Stimulated activated CD4-positive, alpha-beta T cell treated with anti-CD3 and anti-CD28 coated beads, Interleukin-4, amount 100 ng/mL, for 48 hours (primary cell): ENCODE measurements at places on chromosomes 16 and 17.

GRCh38 chr17:80986816-80987475, 4.7 kb upstream of the CHMP6 start:
- no peak for DNase-seq

DNA sequence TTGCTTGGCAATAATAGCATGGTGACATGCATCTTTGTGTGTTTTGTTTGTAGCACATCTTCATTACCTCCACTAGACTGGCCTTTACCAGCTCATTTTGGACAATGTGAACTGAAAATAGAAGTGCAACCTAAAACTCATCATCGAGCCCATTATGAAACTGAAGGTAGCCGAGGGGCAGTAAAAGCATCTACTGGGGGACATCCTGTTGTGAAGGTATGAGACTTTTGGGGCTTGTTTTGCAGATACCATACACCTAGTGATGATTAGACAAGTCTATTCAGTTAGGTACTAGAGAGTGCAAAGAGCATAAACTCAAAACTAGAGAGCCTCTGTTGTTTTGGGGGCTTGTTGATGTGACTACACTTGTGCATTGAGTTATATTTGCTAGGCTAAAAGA, 41.2 kb downstream of the NFATC3 start:
- no peak for DNase-seq

- DNase-seq: no peak
Measured at GRCh38 chr16:4890686-4891085, 43.4 kb downstream of the UBN1 start.

DNA sequence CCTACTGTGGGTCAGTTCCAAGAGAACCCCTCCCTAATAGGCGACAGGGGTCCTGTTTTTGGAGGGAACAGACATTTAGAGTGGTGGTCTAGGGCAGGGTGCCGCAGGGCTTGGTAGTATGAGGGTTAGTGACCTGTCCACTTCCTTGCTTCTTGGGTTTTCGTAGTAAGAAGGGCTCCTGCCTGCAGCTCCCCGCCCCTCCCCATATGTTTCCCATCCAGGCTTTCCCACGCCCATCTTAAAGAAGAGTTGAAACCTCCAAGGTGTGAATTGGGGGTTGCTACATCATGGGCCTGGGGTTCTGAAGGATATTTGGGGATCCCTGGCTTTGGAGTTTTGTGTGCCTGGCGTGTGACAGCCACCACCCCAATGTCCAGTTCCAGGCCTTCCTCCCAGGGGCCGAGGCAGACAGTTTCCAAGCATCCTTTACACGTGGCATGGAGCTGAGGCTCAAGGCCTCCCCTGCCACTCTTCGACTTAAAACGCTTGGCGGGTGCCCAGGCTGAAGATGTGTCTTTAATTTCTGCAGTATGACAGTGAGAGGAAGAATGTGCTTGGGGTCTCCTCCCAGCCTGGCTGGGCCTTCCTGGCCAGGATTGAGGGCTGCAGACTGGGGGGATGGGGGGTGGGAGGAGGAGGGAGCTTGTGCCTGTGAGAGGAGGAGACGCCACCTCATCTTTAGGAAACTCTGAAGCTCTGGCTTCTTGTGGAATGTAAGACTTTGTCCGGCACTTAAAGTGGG, 2.3 kb upstream of the COL1A1 start:
- DNase-seq: no peak

DNA sequence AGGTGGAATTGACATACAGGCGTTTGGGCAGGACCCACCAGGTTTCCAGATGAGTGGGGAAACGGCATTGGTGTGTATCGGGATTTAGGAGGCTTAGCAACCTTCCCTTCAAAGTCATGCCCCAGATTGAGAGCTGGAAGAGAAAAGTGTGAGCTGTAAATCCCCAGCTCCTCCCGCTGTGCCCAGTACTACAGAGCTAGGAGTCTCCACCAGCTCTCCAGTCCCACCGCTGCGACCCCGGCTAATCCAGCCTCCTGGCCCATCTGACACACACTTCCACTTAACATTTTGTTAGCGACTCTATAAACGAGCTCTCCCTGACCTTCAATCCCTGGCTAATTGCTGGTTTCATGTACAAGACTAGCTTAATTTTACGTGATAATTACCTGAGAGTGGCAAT, 29.9 kb upstream of the LHX1 start:
- DNase-seq: no peak

GRCh38 chr17:78259192-78259554, 27.7 kb downstream of the TMEM235 start:
- DNase-seq: no peak

DNA sequence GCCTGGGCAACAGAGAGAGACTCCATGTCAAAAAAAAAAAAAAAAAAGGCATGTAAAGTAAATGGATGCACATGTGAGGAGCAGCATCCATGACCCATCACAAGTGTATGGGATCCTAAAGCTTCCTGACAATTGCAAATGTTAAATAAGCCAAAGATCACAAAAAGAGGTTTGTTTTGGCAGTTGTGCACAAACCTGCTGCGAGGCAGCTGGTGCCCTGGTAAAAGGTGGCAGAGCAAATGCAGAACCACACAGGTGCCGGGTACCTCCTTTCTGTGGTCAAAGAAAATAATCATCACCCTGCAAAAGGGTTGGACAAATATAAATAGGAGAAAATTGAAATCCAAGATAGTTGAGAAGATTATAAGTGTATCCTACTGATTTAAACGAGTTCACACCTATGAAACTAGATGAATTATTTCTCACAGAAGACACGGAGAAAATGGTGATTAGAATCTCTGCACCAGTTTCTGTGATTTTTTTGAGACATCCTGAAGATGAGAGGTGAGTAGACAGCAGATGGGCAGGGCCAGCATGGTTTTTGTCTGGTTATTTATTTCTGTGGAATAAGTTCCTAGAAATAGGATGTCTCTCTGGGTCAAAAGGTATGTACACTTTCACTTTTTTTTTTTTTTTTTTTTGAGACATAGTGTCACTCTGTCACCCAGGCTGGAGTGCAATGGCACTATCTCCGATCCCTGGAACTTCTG, 291.3 kb downstream of the CDH13 start:
- no peak for DNase-seq

DNA sequence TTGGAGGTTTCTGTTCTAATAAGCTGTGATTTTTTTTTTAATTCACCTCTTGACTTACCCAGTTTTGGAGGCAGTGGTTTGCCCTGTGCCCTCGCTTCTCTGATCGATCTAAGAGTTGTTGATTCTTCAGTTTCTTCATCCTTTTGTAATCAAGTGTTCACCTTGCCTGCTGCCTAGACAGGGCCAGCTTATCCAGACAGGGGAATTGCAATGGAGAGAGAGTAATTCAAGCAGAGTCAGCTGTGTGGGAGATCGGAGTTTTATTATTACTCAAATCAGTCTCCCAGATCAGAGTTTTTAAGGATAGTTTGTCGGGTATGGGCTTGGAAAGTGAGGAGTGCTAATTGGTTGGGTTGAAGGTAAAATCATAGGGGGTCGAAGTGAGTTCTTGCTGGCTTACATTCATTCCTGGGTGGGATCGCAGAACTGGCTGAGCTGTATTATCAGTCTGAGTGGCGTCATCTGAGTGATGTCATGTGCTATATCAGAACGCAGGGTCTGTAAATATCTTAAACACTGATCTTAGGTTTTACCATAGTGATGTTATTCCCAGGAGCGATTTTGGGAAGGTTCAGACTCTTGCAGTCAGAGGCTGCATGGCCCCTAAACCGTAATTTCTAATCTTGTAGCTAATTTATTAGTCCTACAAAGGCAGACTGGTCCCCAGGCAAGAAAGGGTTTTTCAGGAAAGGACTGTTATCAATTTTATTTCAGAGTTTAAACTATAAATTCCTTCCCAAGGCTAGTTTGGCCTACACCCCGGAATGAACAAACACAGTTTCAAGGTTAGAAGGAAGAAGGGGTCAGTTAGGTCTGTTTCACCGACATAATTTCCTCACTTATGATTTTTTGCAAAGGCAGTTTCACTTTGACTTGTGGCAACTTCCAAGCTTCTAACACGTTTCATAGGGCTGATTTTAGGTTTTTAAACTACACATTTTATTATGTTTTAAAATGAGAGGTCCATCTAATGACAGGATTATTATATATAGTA, 21.5 kb upstream of the KCNJ16 start:
- no peak for DNase-seq

GRCh38 chr17:18025945-18026776, 12.8 kb downstream of the ATPAF2 start:
- no peak for DNase-seq

- no peak for DNase-seq
Measured at GRCh38 chr17:48155889-48156611, 48.5 kb downstream of the SNX11 start.

DNA sequence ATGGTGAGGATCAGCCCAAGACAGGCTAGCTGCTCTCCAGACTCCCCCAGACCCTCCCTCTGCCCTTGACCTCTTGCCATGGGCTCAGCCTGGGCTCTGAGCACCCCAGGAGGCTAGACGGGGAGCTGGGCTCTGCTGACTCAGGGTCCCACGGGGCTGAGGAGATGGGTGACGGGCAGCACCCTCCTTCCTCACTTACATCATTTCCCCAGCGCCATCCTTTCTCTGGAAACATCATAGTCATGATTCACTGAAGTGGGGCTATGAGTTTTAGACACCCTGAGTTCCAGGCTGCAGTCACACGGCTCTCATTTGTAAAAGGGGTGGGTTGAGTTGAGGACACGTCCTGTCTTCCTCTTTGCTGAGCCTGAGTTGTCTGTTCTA, 3.0 kb upstream of the ITGAX start:
- DNase-seq: peak; percentile 15

- no peak for DNase-seq
Measured at GRCh38 chr16:72908362-72909167, 139.4 kb downstream of the ZFHX3 start.

GRCh38 chr17:77722366-77722765, 236.1 kb upstream of the TNRC6C start:
- DNase-seq: no peak

DNA sequence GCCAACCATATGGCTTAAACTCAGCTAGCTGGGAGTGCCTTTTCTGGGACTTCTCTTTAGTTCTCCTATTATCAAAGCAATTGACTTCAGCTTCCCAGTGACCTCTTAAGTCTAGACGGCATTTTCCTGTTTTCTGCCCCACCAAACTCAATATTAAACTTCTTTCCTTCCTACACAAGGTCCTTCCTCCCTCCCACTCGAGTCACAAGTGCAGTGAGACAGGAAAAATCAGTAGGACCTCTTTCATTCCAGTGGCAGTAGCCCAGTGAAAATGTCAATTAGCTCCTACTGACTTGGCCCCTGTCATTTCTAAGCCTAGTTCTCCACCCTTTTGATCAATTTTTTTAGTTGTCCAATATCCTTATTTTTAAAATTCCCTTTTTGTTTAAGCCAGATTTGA, 9.6 kb upstream of the NACA2 start:
- no peak for DNase-seq
